ENCODE measurements at places on chromosomes 16 and 17.
A peak's percentile ranks its signal among the peaks of the same experiment; 100 is the strongest.

DNA sequence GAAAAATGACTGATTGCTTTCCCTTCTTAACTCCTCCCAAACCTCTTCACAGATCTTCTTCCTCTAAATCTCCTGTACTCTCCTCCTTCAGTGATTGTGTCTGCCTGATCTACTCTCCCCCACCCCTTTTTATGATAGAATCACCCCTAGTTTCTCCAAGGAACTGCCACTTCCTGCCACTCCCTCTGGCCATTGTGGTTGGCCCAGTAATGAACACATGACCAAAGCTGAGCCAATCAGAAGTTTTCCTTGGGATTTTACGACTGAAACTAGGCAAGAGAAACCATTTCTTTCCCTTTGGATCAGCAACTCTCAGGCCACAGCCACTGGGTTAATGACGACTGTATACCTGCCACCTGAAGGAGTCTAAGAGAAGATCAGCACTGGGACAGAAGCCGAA, 15.9 kb downstream of the IRX3 start:
- no peak for DNase-seq

DNA sequence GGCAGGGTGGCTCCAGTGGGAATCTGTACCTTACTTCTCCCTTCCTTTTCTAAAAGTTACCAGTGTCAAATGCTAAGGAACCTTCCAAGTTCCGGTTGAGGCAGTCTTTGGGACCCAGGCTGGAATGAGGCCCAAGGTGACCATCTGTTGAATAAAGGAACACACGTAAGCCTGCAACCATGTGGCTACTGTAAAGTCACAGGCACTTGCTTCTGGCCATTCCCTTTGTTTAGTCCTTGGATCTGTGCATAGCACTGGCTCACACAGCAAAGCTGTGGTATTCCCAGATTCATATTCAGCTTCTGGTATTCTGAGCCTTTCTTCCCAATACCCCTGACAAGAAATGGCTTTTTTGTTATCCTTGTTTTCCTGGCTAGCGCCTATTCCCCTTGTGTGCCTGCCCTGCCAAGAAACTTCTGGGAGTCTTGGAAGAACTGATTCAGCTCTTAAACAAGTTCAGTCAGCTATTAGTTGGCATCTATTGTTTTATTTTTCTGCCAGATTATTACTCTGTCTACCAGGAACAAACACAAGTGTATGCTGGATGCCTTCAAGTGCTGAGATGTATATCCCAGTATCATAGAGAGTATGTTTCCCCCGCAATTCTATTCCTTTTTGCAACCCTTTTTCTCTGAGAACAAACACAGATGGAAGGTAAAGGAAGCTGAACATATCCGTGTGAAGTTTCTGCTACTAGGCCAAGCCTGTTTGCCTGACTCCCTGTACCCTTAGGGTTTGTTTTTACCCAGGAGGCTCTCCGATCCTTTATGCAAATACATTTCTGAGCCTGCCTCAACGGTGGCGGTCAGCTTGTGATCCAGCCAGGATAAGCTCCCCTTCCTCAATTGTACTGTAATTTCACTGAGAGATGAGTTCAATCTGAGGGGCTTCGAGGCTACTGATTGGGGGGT, 13.2 kb downstream of the TMEM238L start:
- peak; percentile 49 for DNase-seq

GRCh38 chr17:42759982-42760651, 910 bp upstream of the RAMP2 start:
- DNase-seq, result no peak

GRCh38 chr16:14389359-14389758, 240.7 kb downstream of the PARN start:
- no peak for DNase-seq

GRCh38 chr17:37839196-37839978, 84.8 kb upstream of the TBC1D3K start:
- DNase-seq, result no peak

GRCh38 chr17:14428648-14429029, 127.8 kb downstream of the HS3ST3B1 start:
- DNase-seq, result no peak

- DNase-seq, result peak; percentile 91
These were observed 5.8 kb downstream of the CRHR1 start for GRCh38 chr17:45789874-45790273.

- no peak for DNase-seq
These were observed 1.9 kb upstream of the ST6GALNAC1 start for GRCh38 chr17:76645481-76645880.

- DNase-seq, result peak; percentile 95
These were observed 2.4 kb upstream of the ENPP7 start for GRCh38 chr17:79728169-79728907.

DNA sequence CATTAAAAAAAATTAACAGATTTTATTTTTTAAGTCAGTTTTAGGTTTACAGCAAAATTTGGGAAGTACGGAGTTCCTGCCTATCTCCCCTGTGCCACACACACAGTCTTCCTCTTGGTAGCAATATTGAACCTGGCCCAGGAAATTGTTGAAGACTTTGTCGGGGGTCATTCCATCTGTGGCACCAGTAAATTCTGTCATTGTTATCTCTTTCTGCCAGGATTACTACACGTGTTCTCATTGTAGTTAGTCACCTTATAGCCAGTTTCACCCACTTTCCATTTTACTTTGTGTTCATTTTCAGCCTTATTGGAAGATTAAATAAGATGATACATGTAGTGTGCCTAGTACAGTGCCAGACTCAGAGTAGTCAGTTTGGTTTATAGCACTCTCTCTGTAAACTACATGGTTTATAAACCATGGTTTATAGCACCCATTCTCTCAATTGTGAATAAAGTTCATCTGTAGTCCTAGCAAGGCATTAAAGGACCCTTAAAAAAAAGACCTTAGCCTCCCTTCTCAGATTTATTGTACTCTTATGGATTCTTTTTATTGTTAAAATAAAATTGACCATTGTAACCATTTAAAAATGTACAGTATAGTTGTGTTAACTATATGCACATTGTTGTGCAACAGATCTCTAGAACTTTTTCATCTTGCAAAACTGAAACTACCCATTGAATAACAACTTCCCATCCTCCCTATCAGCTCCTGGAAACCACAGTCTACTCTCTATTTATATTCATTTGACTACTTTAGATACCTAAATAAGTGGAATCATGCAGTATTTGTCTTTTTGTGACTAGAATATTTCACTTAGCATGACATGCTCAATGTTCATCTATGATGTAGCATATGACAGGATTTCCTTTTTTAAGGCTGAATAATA, 36.1 kb downstream of the NLK start:
- DNase-seq, result no peak

GRCh38 chr17:33086878-33087277, 95.2 kb downstream of the SPACA3 start:
- no peak for DNase-seq

GRCh38 chr17:3658784-3659449, 9.5 kb downstream of the TAX1BP3 start:
- no peak for DNase-seq

- DNase-seq, result no peak
These were observed 6.7 kb upstream of the ALDH3A2 start for GRCh38 chr17:19641687-19642372.

GRCh38 chr17:10156948-10157607, 41.3 kb downstream of the GAS7 start:
- DNase-seq, result no peak

- DNase-seq, result no peak
These were observed 65.8 kb upstream of the GNG13 start for GRCh38 chr16:866252-866896.

GRCh38 chr17:66469890-66470289, 167.5 kb downstream of the PRKCA start:
- DNase-seq, result no peak

GRCh38 chr16:29962344-29962994, 590 bp downstream of the TMEM219 start:
- DNase-seq, result peak; percentile 10

DNA sequence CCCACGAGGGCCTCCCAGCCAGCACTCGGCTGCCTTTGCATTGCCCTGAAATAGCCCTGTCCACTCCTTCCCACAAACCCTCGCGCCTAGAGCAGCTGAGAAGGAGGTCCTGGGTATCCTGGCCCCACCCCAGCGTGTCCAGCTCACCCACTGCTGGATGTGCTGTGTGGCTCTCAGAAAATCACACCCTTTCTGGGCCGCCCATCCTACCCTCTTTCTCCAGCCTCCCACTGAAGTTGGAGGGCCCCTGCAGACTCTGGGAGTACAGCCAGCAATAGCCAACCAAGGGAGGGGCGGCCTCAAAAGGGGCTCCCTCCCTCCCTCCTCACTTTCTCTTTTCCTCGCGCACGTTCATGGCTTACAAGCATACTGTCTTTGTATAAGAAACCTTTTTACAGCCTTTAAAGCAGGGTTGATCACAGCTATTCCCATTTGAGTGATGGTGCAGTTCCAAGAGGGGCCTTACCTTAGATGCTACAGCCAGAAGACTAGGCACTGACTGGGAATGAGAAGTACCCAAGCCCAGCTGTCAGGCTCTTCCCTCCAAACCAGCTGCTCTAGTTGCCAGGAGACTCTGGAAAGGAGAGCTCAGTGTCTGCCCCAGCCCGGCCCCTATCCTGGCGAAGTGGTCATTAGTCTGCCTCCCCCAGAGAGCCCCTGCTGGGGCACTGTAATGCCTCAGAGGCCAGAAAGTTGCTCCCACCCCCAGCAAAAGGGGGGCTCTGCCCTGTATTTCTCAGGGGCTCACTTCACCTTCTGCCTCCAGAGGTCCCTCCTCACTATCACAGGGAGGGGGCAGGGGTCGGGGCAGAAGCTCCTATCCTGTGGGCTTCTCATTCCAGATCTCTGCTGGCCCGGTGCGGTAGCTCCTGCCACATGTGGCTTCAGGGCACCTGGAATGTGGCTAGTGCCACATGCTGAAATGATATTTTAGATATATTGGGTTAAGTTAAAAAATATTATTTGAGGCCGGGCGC, 38.1 kb downstream of the DCAKD start:
- peak; percentile 77 for DNase-seq

DNA sequence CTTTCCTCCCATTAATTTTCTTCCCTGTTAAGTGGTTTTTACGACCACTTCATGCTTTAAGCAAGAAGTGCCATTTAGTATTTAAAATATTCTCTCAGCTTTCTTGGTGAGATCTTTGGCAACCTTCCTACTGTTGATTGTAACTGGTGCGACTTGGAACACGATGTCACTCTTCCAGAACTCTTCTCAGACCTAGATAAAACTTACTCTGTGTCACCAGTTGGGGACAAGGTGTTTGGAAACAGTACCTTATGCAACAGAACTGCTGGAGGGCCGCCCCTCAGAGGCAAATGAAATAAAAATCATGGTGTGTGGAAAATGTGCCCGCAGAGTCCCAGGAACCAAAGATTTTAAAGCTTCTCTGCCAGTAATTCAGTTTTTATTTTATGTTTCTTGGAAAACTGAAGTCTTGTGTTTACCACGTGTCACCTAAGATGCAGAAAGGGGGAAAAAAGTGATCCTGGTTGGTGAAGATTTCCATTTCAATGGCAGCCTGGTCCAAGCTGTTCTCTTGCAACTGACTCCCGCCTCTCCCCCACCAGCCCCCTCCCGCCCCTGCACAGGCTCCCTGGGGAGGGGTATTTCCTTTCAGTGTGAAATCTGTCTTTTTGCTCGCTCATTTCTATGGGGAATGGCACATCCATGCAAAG, 7.2 kb upstream of the HSD11B2 start:
- no peak for DNase-seq

DNA sequence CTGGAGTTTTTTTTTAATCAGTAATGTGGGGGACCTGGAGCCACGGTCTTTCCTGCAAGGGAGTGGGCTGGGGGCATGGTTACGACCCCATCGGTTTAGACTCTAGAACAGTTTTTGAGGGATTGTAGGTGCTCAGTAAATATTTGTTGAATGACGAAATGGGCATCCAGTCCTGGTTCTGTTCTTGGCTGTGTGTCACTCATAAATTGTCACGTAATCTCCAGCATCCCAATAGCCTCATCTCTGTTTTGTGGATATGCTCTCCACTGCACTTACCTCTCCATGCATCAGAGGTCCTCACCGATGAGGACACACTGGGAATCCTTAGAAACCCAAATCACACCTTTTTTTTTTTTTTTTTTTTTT, 497 bp upstream of the SLC38A7 start:
- DNase-seq, result no peak

GRCh38 chr16:61834082-61834481, 202.2 kb downstream of the CDH8 start:
- no peak for DNase-seq

DNA sequence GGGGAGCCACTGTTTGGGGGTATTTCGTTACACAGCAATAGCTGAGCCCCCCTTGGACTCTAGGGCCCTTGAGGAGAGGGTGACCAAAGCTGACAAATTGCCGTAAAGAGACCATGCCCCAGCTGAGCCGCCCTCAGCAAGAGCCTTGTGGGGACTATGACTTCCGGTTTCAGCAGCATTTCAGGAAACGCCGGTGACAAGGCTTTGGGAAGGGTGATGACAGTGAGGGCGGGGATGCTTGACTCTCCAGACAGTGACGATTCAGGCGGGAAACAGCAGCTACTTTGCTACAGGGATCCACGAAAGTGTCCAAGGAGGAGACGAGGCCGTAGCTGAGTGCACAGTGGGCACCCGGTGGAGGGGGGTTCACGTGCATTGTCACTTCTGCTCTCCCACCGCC, 360.8 kb downstream of the C16orf95 start:
- DNase-seq, result no peak

- DNase-seq, result no peak
These were observed 7.9 kb downstream of the UBTF start for GRCh38 chr17:44211281-44212265.

- DNase-seq, result no peak
These were observed 315.3 kb downstream of the XYLT1 start for GRCh38 chr16:17155485-17155884.

- no peak for DNase-seq
These were observed 9.4 kb downstream of the THRA start for GRCh38 chr17:40072040-40072734.

- DNase-seq, result peak; percentile 46
These were observed 42.5 kb upstream of the ASIC2 start for GRCh38 chr17:33335491-33336173.

DNA sequence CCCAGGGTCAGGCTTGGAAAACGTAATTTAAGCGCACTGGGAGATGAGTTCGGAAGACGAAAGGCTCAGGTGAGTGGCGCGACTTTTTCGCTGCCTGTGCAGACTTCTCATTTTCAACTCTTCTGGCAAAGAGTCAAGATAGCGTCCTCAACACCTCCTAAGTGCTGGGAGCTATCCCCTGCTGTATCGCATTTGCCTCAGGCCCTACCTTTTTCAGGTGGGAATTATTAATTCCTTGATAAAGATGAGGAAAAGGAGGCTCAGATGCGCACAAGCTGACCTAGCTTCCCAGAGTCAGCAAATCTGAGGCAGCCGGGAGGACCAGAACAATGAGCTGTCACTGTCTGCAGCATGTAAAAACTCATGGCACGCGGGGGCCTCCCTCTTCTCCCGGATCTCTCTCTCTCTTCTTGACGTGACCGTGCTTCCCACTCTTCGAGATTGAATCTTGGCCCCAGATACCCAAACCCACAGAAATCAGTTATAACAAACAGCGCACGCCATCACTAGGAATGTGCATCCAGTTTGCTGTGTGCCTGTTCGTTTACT, 512 bp upstream of the ADAMTS18 start:
- DNase-seq, result no peak

- no peak for DNase-seq
These were observed 3.0 kb downstream of the KRT31 start for GRCh38 chr17:41394254-41394996.

GRCh38 chr17:8577868-8578267, 52.7 kb downstream of the MYH10 start:
- no peak for DNase-seq

GRCh38 chr16:85200471-85201278, 88.4 kb upstream of the CIBAR2 start:
- no peak for DNase-seq

Data from NCI-H82 (cell line).